ENCODE measurements at places on chromosomes 5 and 9. TPM values are rescaled to one million over a fixed set of nuclear protein-coding genes. Genes with fewer than 3 reads are reported as not detected.

DNA sequence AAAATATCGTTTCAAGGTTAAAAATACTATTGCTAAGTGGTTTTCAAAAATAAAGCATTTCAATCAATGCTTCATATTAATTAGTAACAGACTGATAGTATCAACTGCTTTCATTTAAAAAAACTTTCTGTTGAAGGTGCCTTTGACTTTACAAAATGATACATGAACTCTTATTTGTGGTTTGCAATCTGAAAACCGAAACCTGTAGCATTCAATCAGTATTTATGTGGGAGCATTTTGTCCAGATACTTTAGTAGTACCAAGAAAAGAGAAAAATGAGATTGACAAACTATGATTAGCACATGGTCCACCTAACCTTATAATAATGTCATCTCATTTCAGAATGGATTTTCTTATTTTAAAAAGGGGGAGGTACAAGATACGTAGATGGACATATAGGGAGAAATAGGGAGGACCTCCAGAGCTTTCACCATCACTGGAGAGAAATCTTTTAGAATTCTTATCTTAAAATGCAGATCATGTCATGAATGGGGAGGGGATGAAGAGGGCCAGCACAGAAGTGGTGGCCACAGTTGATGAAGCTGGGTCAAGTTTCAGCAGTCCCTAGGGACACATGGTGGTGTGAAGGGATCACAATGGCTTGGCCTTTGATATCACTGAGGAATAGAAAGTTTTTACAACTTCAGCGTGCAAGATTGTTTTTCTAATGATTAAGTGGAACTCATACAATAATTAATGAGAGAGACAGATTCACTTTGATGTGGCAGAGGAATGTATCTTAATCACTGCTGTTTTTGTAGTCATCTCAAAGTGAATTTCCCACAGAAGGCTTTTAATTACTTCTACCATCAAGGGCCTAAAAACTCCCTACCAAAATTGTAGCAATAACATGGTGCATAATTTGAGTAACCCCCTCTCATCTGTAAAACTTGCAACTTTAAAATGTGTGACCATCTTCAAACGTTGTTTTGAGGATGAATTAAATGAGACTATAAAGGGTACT, 322.3 kb upstream of the EDIL3 start:
- DNase-seq = no peak
- H3K4me1 ChIP-seq = no peaks in the 10 kb centered on the region
- H3K36me3 ChIP-seq = no peaks in the 10 kb centered on the region
- H3K27ac ChIP-seq = no peak overlapping the region
- H3K27me3 ChIP-seq = no peaks in the 10 kb centered on the region

DNA sequence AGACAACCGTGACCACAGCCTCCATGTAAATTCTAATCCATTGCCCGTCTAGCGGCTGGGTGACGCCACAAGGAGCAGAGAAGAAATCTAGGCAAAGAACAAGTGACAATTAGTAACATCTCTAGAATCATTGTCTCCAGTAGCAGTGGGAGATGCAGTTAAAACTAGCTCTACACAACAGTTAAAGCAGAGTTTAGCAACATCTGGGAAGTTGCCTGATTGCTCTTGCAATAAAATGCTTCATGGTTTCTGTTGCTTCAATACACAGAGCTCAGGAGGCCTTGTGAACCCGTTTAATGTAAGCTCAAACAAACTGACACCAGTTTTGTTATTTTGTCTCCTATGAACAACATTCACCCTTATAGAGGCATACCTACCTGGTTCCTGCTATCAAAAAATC, 369.8 kb upstream of the PDE4D start:
- no peaks in the 10 kb centered on the region for H3K36me3 ChIP-seq
- H3K27ac ChIP-seq = no peak overlapping the region
- no peak for DNase-seq
- no peak overlapping the region for H3K4me3 ChIP-seq

DNA sequence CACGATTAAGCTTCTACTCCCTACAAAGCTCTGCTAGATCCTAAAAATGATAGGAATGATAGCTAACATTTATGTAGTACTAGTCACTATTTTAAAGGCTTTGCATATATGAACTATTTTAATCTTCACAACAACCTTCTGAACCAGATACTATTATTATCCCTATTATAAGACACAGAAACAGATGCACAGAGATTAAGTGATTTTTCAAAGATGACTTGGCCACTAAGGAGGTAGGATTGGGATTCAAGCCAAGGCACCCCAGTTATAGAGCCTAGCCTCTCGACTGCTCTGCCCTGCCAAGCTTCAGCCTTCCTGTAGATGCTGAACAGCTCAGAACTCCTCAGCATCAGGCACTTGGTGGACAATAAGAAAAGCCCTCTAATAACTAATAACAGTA, 200.9 kb upstream of the PTGER4 start:
- peaks cover 4% of the 10 kb centered on the region for H3K4me1 ChIP-seq
- no peak for DNase-seq
- H3K36me3 ChIP-seq = no peaks in the 10 kb centered on the region
- H3K4me3 ChIP-seq = no peak overlapping the region
- H3K27me3 ChIP-seq = no peaks in the 10 kb centered on the region

- DNase-seq = no peak
- H3K36me3 ChIP-seq = no peaks in the 10 kb centered on the region
- H3K4me1 ChIP-seq = no peaks in the 10 kb centered on the region
- H3K4me3 ChIP-seq = no peak overlapping the region
Observed at GRCh38 chr5:127919818-127920217, 163.7 kb upstream of the SLC12A2 start.

DNA sequence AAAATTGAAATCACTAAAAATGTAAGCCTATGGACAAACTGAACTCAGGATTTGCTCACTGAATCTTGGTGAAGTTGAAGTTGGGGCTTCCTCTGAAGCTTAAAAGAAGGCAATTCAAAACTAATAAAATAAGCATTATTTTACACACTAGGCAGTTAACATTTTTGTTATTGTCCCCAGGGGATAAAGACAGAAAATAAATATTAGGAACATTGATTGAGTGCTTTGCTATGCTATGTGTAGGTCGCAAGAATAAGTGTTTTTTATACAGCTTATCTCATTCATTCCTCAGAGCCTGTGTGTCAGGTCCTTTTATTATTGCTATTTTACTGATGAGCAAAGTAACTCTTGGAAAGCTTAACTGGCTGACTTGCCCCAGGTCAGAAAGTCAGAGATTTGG, 82.2 kb downstream of the ZNF608 start:
- no peak overlapping the region for H3K4me3 ChIP-seq
- DNase-seq = no peak
- H3K4me1 ChIP-seq = no peaks in the 10 kb centered on the region
- H3K27ac ChIP-seq = no peak overlapping the region
- H3K36me3 ChIP-seq = no peaks in the 10 kb centered on the region
- H3K27me3 ChIP-seq = no peaks in the 10 kb centered on the region

GRCh38 chr5:84275609-84276008, 109.1 kb downstream of the EDIL3 start:
- H3K27ac ChIP-seq = no peak overlapping the region
- no peaks in the 10 kb centered on the region for H3K4me1 ChIP-seq
- no peak for DNase-seq
- no peaks in the 10 kb centered on the region for H3K36me3 ChIP-seq
- H3K4me3 ChIP-seq = no peak overlapping the region
- no peaks in the 10 kb centered on the region for H3K27me3 ChIP-seq

- H3K4me1 ChIP-seq = no peaks in the 10 kb centered on the region
- H3K4me3 ChIP-seq = no peak overlapping the region
- H3K27me3 ChIP-seq = no peaks in the 10 kb centered on the region
- H3K36me3 ChIP-seq = peaks cover 8% of the 10 kb centered on the region
- DNase-seq = no peak
Observed at GRCh38 chr5:111129938-111130337, 37.8 kb downstream of the WDR36 start.

DNA sequence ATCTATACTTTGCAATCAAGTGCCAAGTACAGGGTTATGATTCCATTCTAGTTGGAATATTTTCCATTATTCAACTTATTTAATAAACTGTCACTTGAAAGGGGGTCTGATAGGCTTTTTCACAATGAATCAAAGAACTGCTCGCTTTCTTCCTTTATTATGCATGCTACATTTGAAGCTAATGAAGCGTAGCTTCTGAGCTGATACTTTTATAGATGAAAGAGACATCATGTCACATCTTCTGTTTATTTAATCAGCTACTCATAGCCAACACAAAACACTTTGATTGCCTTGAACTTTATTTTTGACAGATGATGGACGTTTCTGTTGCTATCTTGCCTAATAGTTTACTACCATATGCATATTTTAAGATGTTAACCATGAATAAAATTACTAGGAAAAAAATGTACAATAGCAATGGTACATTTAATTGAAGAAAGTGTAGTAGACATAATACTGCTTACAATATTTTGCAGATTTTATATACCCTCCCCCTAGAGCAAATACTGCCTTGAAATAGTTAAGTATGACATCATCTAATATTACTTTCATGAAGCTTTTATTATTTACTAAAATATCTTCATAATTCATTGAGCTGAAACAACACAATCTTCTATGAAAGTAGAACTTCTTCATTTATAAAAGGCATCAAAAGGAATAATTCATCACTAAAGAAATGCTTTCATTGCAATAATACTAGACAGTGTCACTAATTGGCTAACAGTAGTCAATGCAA, 529.3 kb upstream of the TYRP1 start:
- H3K27me3 ChIP-seq = no peaks in the 10 kb centered on the region
- no peak overlapping the region for H3K27ac ChIP-seq
- no peak overlapping the region for H3K4me3 ChIP-seq
- H3K36me3 ChIP-seq = no peaks in the 10 kb centered on the region
- no peak for DNase-seq
- no peaks in the 10 kb centered on the region for H3K4me1 ChIP-seq

DNA sequence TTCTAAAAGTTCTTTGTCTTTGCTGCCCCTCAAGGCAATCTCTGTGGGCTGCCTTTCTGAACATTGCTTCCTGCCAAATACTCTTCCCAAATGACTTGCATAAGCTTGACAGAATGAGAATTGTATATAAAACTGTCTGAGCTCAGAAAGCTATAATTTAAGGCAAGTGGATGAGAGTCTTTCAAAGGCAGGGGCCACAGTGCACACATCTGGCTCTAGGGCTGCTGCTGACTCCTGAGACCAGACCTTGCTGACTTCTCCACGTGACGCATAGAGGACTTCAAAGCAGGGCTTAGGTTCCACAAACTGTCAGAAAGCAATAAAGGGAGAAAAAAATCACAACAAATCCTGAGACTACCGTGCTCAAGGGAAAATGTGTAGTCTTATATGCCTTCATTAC, 79.4 kb upstream of the DIRAS2 start:
- no peaks in the 10 kb centered on the region for H3K36me3 ChIP-seq
- no peak for DNase-seq
- H3K4me1 ChIP-seq = no peaks in the 10 kb centered on the region
- H3K4me3 ChIP-seq = no peak overlapping the region
- H3K27ac ChIP-seq = no peak overlapping the region

DNA sequence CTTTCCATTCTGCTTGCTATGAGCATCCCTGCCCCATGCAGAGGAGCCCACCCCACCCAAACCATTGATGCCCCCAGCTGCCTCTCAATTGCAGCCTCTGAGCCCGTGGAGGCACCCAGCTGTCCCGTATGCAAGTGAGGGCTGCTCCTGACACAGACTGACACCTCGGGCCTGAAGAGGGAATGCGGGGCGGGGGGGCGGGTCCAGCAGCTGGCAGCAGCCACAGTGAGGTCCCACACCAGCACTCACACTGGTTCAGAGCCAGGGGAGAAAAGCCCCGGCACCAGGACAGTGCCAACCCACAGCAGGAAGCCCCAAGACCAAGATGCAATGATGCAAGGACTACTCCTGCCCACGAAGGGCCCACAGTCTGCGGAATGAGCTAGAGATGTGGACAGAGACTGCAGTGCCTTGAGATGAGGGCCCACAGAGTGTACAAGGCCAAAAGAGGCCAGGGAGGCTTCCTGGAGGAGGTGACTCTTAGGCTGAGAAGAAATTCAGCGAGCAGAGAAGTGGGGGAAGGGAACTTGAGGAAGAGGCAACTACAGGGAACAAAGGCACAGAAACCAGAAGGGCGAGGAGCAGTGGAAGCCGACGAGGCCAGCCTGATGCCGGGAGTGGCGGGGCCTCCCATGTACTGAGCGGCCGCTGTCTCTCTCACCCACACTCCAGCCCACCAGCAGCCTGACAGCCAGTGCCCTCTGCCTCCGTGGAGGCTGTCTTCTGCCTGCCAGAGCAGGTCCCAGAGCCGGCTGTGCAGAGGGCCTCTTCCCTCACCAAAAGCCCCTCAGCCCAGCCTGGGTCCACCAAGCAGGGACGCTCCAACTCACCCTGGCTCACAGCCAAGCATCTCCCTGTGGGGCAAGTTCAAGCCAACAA, 9.2 kb downstream of the EEIG1 start:
- peak overlapping the region; percentile 98 for H3K4me3 ChIP-seq
- H3K4me1 ChIP-seq = peaks cover 98% of the 10 kb centered on the region
- no peaks in the 10 kb centered on the region for H3K36me3 ChIP-seq

DNA sequence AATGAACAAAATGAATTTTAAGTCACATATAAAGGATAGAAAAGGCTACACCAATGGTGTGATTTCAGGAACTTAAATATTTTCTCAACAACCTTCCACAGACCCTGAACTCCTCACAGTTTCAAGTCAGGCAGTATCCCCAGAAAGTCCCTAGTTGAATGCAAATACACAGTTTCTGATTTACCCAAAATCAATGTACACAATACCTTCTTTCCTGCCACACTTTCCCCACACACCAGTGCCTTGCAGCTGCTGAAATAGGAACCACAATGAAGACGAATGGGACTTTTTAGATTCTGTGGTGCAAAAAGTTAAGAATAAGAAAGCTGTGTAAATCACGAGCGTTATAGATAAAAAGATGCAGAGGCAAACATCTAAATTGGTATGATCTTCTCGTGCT, 552.4 kb upstream of the MEF2C start:
- H3K27ac ChIP-seq = no peak overlapping the region
- H3K27me3 ChIP-seq = no peaks in the 10 kb centered on the region
- no peak for DNase-seq
- no peaks in the 10 kb centered on the region for H3K4me1 ChIP-seq
- H3K36me3 ChIP-seq = no peaks in the 10 kb centered on the region

Gene QRFP
- total RNA-seq = not detected

Gene TEK
- not detected for total RNA-seq

Gene INSYN2B
- total RNA-seq = not detected

Gene RIMOC1
- total RNA-seq = 34.6 TPM

Measured in CD8-positive, alpha-beta memory T cell (primary cell).